ENCODE measurements at places on chromosomes 12 and 14.
A peak's percentile ranks its signal among the peaks of the same experiment; 100 is the strongest.

GRCh38 chr12:2957816-2958431 is 1.3 kb upstream of the TEAD4 start:
- DNase-seq = no peak

DNA sequence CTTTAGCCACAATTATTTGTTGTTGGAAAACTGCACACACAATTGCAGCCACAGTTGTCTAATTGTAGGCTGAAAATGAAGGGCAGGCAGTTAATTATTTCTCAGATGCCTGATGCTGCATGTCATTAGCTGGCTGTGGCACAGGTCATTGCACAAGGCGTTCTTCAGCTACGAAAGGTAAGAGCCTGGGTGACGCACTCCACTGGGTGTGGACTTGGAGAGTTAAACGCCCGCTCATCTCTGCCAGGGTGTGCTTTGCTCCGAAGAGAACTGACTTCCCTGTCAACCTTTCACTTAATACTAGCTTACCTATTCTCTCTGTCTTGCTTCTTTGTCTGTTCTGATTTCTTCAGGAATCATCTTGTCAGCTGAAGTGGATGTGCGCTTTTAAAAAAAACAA is 91.4 kb upstream of the CPM start:
- no peak for DNase-seq

- DNase-seq = no peak
Observed at GRCh38 chr12:123519141-123520001, 14.1 kb downstream of the RILPL1 start.

DNA sequence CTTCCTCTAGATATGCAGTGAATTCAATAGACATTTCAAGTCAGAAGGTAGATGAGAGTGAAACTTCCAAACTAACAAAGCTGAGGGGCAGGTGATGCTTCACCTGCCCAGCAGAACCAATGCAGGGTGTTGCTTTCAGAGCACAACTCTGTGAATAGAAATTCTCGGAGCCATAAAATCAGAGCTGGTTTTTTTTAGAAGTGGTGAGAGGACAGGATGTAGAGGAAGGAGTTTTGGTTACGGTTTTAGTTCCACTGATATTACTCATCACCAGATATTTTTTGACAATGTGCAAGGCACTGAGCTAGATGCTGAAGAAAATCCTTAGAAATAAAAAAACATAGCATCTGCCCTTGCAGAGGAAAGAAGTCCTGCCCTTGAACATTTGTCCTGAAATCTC is 62.2 kb downstream of the BMP4 start:
- no peak for DNase-seq

DNA sequence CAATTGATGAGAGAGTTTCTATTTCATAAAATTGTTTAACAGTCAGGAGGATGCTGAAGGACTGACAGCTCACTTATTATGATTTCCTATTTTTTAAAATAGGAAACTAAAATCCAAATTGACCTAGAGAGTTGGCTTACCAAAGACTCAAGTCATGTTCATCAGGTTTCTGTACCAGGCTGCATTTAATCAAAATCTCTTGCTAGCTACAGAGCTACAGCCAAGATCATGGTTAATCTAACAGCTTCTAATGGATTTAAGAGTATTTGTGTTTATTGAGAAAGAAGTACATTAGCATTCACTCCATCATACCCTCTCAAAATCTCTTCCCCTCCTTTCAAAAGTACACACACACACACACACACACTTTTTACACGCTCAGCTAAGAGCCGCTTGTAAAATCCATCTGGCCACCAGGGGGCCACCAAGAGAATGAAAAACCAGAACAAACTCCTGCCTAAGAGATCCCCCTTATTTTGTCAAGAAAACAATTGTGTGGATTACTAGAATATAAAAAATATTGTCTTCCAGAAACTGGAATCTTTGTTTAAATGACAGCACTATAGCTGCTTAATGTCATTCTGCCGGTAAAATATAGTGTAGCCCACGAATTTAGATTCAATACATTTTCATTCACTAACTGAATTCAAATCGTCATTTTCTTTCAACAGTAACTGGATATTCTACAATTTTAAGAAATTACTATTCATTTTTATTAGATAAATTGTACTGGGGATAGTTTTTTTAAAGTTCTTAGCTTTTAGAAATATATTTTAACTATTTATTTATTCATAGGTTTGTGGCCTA is 334.0 kb downstream of the BTG1 start:
- DNase-seq = peak; percentile 53

DNA sequence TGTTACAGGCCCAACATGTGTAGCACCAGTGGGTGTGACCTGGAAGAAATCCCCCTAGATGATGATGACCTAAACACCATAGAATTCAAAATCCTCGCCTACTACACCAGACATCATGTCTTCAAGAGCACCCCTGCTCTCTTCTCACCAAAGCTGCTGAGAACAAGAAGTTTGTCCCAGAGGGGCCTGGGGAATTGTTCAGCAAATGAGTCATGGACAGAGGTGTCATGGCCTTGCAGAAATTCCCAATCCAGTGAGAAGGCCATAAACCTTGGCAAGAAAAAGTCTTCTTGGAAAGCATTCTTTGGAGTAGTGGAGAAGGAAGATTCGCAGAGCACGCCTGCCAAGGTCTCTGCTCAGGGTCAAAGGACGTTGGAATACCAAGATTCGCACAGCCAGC is 8.6 kb downstream of the BCL2L14 start:
- no peak for DNase-seq

- DNase-seq = no peak
Observed at GRCh38 chr12:104508752-104509446, 52.2 kb downstream of the CHST11 start.

GRCh38 chr12:108642899-108643654 is 9.4 kb upstream of the SELPLG start:
- DNase-seq = no peak

- DNase-seq = no peak
Observed at GRCh38 chr14:103014466-103015228, 42.7 kb downstream of the CDC42BPB start.

- no peak for DNase-seq
Observed at GRCh38 chr14:103749452-103749851, 33.8 kb downstream of the ZFYVE21 start.

DNA sequence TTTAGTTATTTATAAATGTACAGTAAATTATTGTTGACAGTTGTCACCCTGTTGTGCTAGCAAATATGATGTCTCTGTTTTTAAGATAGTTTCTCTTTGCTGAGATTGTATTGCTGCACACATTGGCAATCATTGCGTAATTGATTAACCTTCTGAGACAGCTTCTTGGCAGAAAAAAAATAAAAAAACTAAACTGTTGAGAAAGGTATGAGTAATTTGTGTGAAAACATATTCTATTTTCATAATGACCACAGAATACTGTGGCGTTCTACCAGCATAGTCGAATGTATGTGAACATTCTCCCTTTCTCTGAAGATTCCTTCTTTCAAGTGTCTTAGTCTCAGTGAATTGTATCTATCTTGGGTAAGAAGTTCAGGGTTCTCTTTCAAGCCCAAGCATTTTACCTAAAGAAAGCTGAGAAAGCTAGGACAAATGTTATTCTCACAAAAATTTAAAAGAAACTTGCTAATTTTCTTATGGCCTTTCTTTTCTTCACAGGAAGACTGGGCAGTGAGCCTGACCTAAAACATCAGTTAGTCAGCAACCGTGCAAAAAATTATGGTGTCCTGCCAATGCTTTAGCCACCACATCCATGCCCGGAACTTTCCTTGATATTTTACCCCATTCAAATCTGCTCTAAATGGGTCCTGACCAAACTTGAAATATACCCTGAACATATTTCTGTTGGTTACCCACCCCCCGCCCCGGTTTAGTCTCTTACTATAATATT is 69.0 kb upstream of the REP15 start:
- DNase-seq = no peak

DNA sequence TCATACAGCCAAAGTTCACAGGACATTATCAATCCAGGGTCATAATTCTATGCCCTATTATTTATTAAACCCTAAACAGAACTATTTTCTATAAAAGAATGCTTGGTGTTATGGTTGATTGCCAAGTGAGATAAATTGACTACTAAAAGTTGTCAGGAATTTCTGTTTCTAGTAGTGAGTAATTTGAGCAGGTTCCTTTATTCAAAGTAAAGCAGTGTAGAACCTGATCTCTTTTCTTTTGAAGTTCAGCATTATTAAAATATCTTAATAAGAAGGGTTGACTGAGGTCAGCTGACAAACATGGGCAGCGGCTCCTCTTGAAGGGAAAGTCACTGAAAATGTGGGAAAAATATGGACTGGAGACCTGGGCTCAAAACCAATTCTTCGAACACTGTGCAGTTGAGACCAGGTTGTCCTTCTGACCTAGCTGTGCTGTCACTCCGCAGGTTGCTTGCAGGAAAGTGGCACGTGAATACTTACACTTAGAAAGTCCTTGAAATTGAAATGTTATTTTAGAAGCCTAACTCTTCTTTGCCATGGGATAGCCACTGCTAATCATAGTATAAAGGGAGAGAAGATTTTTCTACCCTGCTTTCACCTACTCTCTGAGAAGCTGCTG is 141.0 kb downstream of the RASSF9 start:
- no peak for DNase-seq

DNA sequence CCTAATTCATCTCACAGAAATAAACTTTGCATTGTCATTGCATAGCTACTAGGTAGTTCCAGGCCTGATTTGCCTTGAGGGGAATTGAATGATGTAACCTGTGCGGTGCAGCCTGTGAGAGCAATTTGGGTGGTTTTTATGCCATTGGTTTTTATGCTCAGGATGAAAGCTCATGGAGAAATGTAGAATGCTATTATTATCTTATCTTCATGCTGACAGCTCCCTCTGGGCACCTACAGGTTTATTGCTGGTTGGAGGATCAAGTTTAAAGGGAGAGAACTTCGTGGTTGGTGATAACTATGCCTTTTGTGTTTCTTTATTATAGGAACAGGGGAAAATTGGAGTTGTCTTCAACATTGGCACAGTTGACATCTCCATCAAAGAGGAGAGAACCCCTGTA is 547.9 kb downstream of the DIO2 start:
- DNase-seq = no peak

DNA sequence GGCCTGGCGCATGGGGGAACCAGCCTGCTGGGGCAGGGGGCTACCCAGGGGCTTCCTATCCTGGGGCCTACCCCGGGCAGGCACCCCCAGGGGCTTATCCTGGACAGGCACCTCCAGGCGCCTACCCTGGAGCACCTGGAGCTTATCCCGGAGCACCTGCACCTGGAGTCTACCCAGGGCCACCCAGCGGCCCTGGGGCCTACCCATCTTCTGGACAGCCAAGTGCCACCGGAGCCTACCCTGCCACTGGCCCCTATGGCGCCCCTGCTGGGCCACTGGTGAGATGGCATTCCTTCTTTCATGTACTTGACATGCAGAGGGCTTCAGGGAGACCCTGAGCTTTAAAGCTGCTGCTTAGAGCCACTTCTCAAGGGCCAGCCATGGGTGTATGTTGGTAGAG is 9.0 kb downstream of the LGALS3 start:
- no peak for DNase-seq

- no peak for DNase-seq
Observed at GRCh38 chr12:2284321-2284813, 231.6 kb downstream of the CACNA1C start.

- no peak for DNase-seq
Observed at GRCh38 chr14:50624447-50624846, 43.7 kb downstream of the SAV1 start.

DNA sequence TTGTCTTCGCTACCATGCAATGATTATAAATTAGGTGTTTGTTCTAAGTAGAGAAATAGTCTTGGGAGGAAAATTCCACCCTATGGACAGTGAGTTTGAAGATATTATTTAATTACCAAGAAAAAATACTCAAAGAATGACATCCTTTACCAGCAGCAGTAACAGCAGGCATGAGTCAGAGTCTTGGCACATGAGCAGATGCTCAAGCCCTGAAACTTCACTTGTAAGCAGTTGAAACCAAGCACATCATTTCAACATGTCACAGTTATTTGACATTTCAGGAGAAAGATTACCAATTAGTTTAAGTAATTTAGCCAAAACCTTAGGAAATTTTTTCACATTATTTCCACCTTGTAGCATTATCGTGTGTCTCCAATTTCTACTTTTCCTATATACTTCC is 99.2 kb downstream of the C12orf50 start:
- DNase-seq = no peak

DNA sequence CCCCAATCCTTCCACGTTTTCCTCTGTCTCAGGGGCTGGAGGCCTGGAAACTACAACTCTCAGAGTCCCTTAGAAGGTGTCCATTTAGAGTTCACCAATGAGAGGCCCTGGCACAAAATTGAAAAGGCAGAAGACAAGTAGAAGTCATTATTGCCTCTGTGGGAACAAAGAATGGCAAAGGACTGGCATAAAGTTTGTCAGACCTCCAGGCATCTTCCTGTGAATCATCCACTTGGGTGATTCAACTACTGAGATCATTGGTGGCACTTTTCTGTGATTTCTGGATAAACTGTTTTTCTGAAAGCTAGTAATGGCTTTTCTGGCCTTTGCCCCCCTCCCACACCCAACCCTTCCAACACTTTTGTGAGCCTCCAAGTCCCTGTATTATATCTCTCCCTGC is 42.6 kb upstream of the C12orf42 start:
- DNase-seq = no peak

- DNase-seq = no peak
Observed at GRCh38 chr14:45112896-45113781, 21.1 kb downstream of the FKBP3 start.

DNA sequence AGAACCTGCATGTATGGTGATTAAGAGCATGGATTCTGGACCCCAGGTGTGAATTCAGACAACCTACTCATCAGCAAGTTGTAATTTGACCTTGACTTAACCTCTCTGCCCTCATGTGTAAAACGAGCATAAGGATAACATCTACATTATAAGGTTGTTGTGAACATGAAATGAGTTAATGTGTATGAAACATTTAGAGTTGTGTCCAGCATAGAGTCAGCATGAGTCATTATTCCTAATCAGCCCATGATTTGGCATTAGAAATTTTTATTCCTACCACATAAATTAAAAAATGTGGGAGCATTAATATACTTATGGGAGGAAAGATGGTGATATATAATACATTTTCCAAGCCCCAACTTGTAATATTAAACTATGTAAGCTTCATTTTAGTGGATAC is 95.9 kb upstream of the DDHD1 start:
- DNase-seq = no peak
